ENCODE measurements at places on chromosomes 13 and 19.
A peak's percentile ranks its signal among the peaks of the same experiment; 100 is the strongest.

DNA sequence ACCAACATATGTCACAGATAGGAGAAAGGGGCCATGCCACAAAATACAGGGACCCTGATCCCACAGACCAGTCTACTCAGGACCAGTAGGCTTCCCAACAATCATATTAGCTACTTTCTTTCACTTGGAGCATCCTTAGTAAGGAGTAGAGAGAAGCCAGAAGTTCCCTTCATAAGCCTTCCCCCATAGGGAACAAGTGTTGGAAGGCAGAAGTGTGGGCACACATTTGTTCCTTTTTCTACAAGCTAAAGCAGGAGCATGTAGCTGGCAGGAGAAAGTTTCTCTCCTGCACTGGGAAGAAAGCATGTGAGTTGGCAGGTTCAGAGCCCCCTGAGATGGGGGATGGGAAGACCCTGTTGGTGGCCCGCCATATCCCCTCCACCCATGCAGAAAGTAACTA is 165.4 kb downstream of the KCTD12 start:
- DNase-seq = no peak

GRCh38 chr13:46315491-46316075 is 71.5 kb downstream of the RUBCNL start:
- no peak for DNase-seq

GRCh38 chr13:102089177-102089576 is 312.7 kb downstream of the FGF14 start:
- DNase-seq = no peak

DNA sequence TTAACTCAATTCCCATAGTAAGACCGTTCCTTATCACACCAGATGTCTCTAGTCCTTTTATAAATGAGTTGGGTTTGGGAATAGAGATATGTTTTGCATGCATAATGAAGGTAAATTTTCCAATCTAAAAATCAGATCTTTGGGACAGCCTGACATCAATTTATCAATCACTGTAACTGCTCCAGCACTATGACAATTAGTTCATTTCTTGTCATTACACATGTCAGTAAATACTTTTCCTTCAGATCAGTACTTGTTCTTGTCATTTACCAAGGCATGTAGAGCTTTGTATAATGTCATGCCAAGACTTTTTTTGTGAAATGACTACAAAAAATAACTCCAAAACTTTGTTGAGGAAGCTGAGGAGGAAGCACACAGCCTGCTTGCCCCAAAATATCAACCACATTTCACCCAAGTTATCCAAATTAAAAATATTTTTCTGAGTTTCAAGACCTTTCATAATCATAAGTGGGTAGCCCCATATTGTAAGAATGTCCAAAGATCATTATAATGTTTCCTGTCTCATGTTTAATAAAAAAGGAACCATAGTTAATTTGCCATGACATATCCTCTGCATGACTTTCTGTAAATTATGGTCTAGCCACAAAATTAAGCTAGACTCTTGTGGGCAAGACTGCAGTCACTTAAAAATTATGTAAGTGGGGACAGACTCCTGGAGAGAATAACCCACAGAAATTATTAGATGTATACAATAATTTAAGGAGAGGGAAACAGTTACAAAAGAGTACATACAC is 586.8 kb downstream of the TBC1D4 start:
- DNase-seq = no peak

DNA sequence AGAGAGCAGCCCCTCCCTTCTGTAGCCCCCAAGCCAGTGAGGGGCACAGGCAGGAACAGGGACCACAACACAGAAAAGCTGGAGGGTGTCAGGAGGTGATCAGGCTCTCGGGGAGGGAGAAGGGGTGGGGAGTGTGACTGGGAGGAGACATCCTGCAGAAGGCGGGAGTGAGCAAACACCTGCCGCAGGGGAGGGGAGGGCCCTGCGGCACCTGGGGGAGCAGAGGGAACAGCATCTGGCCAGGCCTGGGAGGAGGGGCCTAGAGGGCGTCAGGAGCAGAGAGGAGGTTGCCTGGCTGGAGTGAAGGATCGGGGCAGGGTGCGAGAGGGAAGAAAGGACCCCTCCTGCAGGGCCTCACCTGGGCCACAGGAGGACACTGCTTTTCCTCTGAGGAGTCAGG is 4.2 kb downstream of the KLK3 start:
- DNase-seq = no peak

- DNase-seq = no peak
These were observed 41.4 kb upstream of the ZNF83 start for GRCh38 chr19:52679598-52679997.

GRCh38 chr13:102697264-102697663 is 2.4 kb upstream of the METTL21C start:
- no peak for DNase-seq

DNA sequence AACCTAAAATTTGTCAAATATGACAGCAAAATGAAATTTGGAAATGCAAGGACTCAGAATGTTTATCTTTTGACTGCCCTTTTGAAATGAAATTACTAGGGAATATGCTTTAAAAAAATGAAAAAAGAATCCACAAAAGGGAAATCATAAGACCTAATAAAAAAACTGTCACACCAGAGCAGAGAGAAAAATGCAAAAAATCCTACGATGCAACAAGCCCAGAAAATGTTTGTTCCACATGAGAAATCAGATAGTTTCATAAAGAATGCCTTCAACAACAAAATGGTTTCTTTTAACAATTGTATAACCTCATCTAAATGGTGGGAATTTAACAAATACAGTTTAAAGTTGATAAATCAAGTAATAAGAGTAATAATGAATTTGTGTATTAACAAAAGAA is 8.0 kb downstream of the LPAR6 start:
- no peak for DNase-seq

GRCh38 chr13:49097374-49097773 is 121.7 kb downstream of the FNDC3A start:
- DNase-seq = no peak

GRCh38 chr19:51129716-51130115 is 5.0 kb downstream of the SIGLEC9 start:
- no peak for DNase-seq

GRCh38 chr19:55552620-55553019 is 7.3 kb upstream of the SBK3 start:
- DNase-seq = peak; percentile 35

- DNase-seq = peak; percentile 53
These were observed 3.5 kb downstream of the COPE start for GRCh38 chr19:18915639-18916038.

DNA sequence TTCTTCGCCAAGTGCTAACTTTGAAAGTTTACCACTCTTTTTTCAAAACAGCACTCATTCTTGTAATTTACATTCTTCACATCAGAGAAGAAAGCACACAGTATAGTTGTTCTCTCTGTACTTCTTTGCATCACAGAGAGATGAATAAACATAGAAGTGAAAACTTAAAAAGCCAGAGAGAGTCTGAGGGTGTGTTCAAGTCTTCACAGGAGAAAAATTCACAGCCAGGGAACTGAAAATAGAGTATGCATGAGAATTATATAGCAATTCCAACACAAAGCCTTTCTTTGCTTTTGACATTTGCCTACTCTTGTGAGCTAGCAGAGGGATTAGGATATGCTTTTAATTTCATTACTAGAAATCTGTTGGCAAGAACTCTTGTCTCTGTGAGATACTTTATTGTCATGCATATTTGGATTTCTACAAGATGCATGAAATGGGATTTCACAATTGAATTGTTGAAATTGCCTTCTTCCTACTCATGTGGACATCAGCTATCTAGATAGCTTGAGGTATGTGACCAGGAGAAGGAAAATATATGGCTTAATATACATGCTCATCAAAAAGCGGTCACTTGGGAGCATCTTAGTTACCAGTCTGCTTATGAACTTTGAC is 166.1 kb downstream of the SLC7A1 start:
- no peak for DNase-seq

GRCh38 chr19:50324331-50324730 is 4.8 kb downstream of the KCNC3 start:
- no peak for DNase-seq

GRCh38 chr13:56755181-56755935 is 385.4 kb upstream of the PRR20A start:
- DNase-seq = no peak

DNA sequence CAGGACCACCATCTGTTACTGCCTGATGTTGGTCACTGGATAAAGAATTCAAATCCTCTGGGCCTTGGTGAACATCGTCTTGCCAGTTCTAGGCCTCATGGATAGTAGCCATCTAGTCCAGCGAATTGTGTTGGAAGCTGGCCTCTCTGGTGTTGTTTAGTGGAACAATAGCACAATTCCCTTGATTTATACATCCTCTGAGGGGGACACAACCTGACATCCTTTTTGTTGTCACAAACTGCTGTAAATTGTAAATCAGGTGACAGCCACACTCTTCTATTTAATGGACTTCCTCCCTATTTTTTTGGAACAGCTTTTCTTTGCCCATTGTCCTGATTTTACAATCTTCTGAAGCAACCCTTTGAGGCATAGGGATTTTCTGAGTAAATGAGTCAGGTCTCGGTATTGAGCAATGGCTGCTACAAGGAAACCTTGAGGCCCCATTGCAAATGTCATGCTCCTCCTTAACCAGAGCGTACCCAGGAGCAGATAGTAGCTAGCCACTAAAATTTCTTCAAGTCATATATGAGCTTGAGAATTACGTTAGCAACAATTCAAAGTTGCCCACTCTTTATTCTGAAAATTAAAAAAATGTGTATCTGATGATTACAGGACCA is 263.3 kb downstream of the COG6 start:
- DNase-seq = no peak

DNA sequence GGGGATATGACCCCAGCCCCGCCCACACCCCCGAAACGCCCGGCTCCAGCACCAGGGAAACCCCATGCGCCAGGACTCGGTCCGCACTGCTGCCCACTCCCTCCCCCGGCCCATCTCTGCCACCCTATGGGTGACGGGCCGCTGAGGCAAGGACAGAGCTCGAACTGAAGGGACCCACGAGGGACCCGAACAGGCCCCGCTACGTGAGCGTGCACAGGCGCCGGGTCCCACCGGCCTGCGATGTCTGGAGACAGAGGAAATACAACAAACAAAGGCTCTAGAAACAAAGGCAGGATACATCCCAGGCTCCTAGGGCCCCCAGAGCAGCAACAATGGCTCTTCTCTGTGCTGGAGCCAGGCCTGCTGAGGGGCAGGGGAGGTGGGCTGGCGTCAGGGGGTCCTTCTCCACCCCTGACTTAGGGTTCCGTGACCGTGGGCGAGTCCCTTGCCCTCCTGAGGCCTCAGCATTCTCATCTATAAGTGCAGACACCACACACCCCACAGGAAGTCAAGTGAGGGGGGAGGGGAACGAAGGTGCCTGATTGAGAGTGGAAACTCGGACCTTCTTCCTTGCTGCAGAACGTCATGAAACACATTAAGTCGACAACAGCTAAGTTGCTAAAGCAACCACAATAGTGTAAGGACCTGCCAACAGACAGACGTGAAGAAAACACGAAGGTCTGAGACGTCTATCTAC is 3.1 kb downstream of the ABHD17A start:
- no peak for DNase-seq

GRCh38 chr13:31629085-31629780 is 110.1 kb upstream of the RXFP2 start:
- DNase-seq = no peak

- DNase-seq = no peak
These were observed 17.5 kb downstream of the ZNF574 start for GRCh38 chr19:42093505-42093904.

- DNase-seq = no peak
These were observed 80.5 kb upstream of the VSTM2B start for GRCh38 chr19:29445246-29445645.

GRCh38 chr19:3986260-3987041 is 1.2 kb upstream of the EEF2 start:
- DNase-seq = peak; percentile 93

DNA sequence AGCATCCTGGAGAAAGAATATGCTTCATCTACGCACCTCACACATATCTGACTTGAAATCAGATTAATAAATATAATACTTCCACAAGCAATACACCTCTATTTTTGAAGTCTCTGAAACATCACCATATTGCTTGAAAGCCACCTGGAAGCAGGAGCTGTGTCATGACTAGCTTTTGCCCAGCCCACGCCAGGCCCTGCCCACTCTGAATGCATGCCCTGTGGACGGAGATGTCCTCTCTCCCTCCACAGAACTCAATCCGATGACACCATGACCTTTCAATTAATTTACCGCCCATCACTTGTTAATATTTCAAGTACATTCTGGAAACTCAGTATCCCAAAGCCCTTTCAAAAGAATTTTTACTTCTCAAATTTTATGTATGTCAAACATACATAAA is 108.0 kb downstream of the TBC1D4 start:
- DNase-seq = no peak

DNA sequence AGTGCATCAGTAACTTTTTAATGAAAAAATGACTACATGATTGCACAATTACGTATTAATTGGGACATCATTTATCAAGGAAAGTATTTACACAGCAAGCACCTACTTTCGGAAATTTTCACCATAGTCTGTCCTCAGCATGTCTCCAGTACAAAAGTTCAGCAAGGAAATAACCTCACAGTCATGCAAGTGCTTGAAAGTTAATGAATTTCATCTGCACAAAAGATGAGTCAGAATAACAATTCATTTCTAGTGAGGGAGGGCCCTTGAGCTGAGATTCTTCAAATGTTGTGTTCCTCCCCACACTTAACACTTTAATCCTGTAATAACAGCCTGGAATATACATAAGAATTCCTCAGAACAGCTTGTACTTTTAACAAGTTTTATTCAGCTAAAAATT is 49.0 kb upstream of the OXGR1 start:
- no peak for DNase-seq

GRCh38 chr19:40614622-40615411 is 13.6 kb downstream of the LTBP4 start:
- DNase-seq = peak; percentile 54

DNA sequence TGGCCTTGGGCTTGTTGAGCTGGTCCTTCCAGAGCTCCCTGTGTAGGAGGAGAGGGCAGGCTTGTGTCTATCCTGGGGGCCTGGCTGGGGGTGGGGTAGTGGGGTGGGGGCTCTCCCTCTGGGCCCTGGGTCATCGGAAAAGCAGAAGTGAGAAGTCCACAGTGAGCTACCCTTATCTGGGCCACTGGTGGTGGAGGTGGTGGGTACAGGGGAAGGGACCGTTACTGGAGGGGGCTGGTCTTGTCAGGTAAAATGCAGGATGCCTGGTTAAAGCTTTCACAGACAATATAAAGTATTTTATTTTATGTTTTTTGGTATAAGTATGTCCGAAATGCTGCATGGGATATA is 342 bp upstream of the SIGLEC10 start:
- DNase-seq = no peak

GRCh38 chr13:58598241-58598640 is 966.7 kb downstream of the PCDH17 start:
- no peak for DNase-seq

DNA sequence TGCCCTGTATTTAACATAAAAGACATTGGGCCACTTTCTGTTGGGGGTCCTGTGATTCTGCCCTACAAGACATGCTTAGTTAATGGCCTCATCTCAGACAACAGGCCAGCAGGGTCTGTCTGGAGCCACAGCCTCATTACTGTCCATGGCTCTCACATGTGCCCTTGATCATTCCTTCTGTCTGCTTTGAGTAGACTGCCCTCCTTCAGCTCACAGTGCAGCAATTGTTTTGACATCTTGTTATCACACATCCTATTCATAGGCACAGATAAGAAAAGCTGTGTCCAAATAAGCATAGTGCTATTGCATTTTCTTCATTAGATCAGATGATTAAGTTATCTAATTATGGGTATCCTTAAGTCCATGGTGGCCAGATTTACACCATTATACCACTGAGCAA is 127.9 kb downstream of the KCTD12 start:
- no peak for DNase-seq

- DNase-seq = no peak
These were observed 188.6 kb downstream of the NUFIP1 start for GRCh38 chr13:44800626-44801025.
